ENCODE measurements at places on chromosomes 7 and 10.

- DNase-seq, result no peak
Measured at GRCh38 chr10:105506262-105506661, 865.2 kb downstream of the SORCS3 start.

- DNase-seq, result no peak
Measured at GRCh38 chr7:109256762-109257560, 687.3 kb downstream of the DNAJB9 start.

- DNase-seq, result no peak
Measured at GRCh38 chr7:113143486-113144257, 25.3 kb upstream of the SMIM30 start.

DNA sequence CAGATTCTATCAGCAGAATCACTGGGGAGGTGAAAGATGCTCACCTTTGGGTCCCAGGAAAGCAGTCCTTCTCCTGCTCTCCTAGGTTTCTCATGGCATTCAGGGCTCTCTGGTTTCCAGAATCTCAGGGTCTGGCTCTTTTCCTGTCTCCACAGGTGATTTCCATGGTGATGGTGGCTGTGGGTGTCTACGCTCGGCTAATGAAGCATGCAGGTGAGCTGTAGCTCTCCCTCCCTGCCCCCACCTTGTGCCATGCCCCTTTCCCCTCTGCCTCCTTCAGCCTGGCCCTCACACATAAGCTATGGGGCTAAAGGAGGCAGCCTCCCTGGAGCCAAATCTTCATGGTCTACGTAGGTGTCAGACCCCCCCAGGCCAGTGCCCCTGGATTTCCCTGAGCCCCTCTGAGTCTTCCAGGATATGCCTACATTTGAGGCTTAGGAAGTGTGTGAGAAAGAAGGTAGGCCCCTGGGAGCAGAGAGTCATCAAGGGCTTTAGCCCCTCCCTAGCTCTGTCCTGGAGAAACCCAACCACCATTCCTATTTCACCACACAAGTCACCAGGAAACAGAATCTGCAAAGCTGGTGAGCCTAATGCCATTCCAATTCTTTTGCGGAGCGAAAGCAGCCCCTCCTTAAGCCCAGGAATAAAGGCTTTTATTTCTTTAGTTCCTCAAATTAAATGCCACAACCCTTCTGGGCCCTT lies 17.2 kb downstream of the TSPAN33 start:
- DNase-seq, result no peak

- DNase-seq, result no peak
Measured at GRCh38 chr7:34247468-34247867, 342.1 kb downstream of the BMPER start.

DNA sequence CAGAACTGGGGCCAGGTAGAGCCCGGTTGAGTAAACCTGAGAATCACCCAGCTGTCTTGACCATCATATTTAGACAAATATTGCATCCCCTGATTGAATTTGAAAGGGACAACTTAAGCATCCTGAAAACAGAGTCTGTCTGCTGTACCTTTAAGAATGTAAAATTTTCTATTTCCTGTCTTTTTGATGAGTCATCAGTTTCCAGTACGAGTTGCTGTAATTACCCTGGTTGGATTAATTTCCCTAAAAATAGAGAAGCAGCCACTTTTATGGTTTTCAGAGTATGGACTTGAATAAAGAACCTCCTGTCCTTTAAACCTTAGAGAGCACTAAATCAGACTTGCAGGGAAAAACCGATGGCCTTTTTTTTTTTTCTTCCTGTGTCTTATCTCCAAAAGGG lies 164.6 kb upstream of the SH2B2 start:
- DNase-seq, result no peak

DNA sequence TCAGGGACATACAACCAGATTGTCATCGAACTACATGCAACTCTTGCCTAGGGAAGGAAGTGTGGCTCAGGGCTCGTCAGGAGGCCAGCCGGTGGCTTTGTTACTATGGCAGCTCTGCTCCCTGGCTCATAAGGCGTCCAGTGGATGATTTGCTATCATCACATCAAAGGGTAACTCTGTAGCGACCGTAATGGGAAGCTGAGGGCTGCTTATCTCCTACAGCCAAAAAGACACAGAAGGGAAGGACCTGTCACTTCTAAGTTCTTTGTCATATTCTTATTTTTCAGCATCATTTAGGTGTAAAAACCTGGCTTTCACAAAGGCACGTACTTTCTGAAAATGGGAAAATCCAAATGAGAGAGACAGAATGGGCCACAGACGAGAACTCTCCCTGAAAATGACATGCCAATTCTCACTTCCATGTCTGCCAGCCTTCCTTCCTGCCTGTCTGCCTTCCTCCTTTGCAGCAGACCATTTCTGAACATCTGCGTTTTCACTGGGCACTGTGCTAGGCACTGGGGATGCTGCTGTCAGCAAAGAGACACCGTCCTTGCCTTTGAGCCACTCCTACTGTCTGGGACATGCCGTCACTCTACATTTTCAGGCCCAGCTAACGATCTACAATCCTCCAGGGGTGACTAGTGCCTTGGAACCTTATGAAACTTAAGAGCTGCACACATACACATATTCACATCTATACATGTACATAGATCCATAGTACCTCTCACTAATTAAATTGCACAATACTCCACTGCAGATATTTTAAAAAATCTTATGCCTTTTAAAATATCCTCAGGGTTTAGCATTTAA lies 26.9 kb downstream of the ENKUR start:
- no peak for DNase-seq

- DNase-seq, result no peak
Measured at GRCh38 chr7:66379542-66380160, 174.5 kb downstream of the TPST1 start.

- no peak for DNase-seq
Measured at GRCh38 chr7:30646154-30646553, 36.1 kb downstream of the CRHR2 start.

DNA sequence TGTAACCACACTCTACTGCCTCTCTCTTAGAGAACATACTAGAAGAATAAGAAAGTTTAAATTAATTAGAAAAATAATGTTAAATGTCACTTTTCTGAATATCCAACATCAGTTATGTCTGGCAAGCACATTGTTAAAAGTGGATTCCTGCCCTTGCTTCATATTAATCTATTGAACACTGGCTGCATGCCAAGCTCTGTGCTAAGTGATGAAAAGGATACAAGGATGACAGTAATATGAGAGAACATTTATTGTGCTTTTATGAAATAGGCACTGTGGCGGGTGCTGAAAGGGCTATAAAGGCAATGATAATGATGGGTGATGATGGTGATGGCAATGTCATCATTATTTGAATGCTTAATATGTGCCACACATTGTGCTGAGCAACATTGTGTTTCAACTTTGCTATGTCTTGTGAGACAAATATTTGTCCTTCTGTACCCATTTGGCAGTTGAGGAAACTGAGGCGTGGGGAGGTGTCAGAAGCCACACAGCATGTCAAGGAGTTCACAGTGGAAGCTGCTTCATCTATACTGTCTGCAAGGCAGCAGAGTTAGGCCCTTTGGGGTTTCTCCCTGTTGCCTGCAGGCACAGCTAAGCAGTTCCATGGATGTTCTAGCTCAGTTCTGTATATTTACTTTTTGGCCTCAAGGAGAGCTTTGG lies 64.2 kb upstream of the RAPGEF5 start:
- DNase-seq, result no peak

GRCh38 chr7:96238976-96239766 lies 82.7 kb downstream of the SLC25A13 start:
- DNase-seq, result no peak

GRCh38 chr10:110033701-110034235 lies 26.0 kb downstream of the ADD3 start:
- no peak for DNase-seq
